ENCODE measurements at places on chromosomes 3 and 15. TPM values are rescaled to one million over a fixed set of nuclear protein-coding genes. Genes with fewer than 3 reads are reported as not detected.

- no peak for DNase-seq
These were observed 4.7 kb downstream of the PXYLP1 start for GRCh38 chr3:141236361-141236760.

DNA sequence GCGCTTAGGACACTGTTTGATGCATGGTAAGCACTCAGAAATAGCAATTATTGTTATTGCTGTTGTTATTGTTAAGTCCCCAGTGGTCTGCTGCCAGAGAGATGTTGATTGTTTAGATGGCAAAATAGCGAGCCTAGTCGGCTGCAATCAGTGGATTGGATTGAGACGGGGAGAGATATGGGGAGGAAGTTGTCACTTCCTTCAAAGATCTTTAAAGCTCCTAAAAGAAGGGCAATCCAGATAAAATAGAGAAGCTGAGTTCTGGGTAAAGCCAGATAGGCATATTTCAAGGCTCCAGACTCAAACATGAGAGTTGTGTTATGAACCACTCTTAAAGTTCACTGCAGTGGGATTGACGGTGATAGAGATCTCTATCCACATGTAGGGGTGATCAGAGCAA is 64.5 kb downstream of the RYR3 start:
- DNase-seq: no peak

NRROS gene
- 0.95 TPM for total RNA-seq

SEMA6D gene
- 17.6 TPM for total RNA-seq

LTK gene
- total RNA-seq: 2.8 TPM

OIP5 gene
- 2.2 TPM for total RNA-seq
